CD4-positive, alpha-beta T cell treated with Interleukin-10 for 1 hour (primary cell): ENCODE measurements at places on chromosomes 1 and 21.

DNA sequence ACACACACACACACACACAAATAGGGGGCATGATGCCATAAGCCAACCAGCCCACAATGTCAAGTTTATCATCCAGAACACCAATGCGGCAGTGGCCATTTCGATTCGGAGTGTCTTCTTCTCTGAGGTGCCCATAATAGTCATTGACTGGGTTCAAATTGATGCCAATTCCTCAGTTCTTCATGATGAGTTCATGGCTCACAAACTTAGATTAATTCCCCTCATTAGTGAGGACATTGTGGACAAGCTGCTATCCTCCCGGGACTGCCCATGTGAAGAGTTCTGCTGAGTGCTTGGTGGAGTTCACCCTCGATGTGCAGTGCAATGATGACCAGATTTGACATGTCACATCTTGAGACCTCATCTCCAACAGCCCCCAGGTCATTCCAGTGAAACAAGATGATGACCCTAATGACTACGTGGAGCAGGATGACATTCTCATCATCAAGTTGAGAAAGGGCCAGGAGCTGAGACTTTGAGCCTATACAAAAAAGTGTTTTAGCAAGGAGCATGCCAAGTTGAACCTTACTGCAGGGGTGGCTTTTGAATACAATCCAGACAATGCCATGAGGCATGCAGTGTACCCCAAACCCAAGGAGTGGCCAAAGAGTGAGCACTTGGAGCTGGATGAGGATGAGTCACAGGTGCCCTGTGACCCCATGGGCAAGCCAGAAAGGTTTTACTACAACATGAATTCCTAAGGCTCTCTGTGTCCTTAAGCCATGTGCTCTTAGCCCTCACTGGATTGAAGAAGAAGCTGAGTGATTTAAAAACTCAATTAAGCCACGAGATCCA is 211.6 kb upstream of the SAMSN1 start:
- DNase-seq = no peak

- no peak for DNase-seq
Observed at GRCh38 chr1:205599669-205600042, 32.2 kb downstream of the ELK4 start.

DNA sequence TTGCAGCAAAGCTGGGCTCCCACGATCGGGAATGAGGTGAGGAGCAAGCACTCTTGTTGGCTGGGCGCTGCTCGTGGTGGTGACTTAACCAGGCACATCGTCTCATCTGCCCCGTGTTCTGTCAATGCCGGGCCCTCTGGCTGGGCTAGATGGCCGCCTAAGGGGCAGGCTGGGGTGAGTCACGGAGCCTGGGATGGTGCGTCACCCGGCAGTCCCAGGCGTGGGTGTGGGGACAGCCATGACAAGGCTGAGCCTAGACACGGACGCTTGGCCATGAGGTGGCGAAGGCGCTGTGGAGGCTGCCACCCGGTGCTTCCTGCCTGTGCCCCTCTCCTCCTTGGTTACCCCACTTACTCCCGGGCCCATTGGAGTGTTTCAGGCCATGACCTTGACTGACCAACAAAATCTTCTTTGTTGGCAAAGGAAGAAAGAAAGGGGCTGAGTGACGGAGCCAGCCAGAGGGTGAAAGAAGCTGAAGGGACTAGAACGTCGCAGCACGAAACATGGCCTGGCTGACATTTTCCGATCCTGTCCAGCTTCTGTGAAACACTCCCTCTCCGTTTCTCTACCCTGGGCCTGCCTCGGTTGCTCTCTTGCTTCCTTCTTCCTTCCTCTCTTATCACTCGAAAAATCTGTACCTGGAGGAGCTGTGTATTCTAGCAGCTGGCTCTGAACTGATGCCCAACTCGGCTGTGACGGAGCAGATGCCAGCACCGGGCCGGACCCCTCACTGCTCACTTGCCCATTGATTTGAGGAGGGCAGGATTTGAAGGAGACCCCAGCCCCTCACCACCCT is 596 bp downstream of the CD247 start:
- peak; percentile 83 for DNase-seq

- no peak for DNase-seq
Observed at GRCh38 chr1:246258250-246258649, 248.8 kb downstream of the SMYD3 start.

DNA sequence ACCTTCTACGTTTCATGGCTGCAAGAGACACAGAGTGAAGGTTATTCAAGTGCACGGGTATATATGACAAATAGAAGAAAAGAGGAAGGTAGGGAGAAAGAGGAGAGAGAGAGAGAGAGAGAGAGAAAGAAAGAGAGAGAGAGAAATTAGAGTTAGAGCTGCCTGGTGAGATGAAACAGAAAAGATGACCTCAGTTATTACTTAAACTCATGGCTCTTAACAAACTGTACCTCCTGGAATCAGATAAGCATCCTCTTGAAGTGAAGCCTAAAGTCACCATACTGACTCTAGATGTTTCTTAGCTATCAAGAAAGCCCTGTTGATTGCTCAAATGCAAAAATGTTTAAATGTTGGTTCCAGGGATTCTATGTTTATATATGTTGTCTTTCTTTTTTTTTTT is 597.7 kb upstream of the ZP4 start:
- no peak for DNase-seq

- no peak for DNase-seq
Observed at GRCh38 chr1:57361516-57361915, 62.3 kb downstream of the DAB1 start.

DNA sequence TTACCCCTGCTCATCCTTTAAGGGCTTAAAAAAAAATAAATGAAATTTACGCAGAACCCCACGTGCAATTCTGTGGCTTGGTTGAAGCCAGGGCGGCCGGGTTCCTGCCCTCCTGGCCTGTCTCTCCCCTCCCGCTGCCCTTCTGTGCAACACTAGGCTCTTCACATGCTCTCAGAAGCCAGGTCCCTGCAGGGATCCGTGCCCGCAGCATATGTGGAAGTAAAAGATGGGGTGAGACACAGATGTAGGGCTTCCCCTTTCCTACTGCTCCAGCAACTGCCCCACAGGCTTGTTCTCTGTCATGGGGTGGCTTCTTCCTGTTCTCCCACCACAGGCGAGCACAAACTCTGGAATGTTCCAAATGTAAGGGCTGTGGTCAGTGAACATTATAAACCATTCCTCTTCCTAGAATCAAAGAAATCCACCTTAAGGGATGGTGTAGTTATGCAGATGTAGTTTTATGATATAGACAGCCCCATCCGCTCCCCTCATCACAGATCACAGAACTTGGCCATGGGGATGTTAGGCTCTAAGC is 535.4 kb downstream of the KIF26B start:
- DNase-seq = no peak

GRCh38 chr1:91221017-91221416 is 183.6 kb downstream of the HFM1 start:
- DNase-seq = no peak

GRCh38 chr1:66940981-66941380 is 16.2 kb downstream of the MIER1 start:
- no peak for DNase-seq

- no peak for DNase-seq
Observed at GRCh38 chr1:180358649-180359048, 128.6 kb downstream of the LHX4 start.

DNA sequence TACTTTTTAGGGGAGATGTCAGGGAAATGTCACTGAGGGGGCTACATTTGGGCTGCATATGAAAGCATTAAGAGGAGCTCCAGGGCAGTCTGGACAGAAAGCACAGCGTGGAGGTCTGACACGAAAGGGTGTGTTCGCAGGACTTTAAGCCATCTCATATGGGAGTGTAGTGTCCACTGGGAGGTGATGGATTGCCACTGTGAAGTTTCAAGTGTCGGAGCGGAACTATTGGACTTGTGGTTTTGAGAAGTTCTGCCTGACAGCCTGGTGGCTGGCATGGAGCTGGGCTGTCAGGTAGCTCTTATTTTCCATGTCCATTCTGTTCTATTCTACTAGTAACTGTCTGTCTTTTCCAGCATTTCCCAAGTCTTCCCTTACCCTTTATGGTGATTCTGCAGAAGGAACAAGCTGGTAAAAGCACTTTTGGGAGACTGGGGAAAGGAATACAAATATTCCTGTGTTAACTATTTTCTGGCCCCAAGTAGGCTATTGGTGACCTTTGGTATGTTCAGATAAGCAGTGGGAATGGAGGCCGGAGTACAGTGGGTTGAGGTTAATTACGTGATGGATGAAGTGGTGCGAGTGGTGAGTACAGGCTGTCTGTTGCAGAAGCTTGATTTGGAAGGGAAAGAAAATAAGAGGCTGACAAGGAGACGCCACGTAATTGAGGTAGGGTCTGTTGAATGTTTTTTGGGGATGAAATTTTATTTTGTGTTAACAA is 19.3 kb downstream of the B3GALT5 start:
- no peak for DNase-seq

DNA sequence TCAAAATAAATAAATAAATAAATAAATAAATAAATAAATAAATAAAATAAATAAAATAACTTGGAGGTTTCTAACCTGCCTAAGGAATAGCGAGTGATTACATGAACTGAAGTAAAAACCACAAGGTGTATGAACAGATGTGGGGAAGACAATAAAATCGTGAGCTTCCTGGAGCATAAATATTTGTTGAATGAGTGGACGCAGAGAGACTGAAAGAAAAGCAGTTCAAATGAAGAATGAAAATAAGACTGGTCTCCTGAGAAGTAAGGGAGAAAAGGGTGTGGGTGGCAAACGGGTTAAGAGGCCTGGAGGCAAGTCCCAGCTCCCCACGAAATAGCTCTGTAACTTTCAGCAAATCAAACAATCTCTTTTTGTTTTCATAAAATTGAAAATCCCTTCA is 33.6 kb downstream of the CHML start:
- no peak for DNase-seq

DNA sequence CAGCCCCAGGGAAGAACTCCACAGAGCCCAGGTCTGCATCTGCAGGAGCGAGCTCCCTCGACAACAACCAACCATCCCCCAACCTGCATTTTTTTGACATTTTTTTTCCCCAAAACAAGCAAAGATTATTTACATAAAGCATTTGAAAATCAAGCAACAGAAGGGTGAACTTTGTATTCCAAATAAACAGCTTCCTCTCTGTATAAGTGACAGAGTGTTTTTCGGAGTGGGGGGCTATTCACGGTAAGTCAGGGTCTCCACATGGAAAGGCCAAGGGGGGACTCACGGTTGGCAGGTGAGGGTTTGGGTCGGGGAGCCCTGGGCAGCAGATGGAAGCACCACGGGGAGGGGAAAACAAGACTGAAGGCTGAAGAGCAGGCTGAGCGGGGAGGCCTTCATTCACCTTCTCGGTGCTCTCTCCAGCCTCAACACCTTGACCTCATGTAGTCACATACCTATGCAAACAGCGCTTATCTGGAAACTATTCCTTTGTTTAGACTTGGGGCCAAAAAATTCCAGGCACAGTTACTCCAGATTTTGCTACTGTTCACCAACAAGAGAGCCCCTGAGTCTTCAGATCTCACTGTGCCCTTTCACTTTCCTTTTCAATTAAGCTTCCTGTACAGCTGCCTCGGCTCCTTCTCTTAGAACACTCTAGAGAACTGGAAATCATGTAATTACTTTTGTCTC is 27.6 kb downstream of the C2CD2 start:
- DNase-seq = peak; percentile 67

GRCh38 chr21:10466200-10466599 is 55.2 kb upstream of the TPTE start:
- no peak for DNase-seq

DNA sequence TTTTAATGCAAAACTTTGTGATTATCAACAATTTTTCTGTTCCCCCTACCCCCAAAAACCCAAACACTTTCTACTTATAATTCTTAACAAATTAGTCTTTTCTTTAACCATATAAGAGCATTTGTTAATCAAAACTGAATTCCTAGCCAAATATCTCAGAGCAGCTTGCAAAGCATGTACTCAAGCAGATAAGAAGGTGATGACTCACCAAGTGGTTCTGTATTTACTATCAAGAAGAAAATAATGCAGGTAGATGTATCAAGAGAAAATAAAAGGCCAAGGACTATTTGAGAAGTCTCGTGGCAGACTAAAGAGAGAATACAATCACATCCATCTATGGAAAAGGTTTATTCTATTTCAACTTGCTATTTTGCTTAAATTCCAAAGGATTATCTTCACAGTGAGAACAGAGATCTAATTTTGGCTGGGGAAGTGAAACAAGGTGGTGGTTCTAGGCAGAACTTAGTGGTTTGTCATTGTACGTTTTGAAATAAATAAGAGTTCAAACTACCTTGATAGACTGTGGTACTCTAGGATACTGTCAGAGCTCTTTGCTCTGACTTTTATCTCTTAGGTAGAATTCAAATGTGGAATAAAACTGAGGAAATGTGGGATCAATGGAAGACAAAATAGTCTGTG is 94.7 kb upstream of the NRIP1 start:
- no peak for DNase-seq

DNA sequence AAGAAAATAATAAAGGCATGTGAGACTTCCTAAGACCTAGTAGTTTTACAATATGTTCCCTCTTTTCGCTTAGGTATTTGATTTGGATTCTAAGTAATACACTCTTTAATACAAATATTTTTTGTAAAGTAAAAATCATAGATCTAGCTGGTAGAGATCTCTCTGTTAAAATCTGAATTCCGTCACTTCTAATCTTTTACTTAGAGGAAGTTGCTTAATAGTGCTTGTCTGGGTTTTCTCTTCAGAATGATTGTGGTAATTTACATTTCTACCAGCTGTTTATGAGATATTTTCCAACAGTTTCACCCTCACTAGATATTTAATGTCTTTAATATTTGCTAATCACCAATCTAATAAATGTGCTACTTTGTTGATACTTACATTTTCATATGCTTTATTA is 23.3 kb downstream of the RBM11 start:
- no peak for DNase-seq

- no peak for DNase-seq
Observed at GRCh38 chr1:81113688-81114087, 687.0 kb upstream of the ADGRL2 start.

DNA sequence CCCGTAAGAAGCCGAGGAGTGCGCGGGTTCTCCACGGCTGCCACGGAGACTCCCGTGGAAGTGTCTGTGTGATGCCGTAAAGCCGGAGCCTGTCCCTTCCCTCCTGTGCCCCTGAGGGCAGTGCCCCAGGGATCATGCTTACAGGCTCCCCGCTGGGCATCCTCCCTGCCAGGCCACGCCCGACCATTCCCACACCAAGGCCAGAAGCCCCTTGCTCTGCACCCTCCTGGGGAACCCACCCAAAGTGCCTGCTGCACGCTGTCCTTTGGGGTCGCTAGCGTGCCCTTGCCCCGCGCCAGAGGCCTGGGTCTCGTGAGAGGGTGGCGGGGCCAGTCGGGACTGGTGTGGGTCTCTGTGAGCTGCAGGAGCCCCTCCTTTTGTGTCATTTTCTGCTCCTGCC is 228.5 kb upstream of the C1orf174 start:
- DNase-seq = no peak

GRCh38 chr21:19510057-19510456 is 1106.5 kb upstream of the TMPRSS15 start:
- DNase-seq = no peak

GRCh38 chr1:52554756-52555155 is 1.9 kb upstream of the TUT4 start:
- no peak for DNase-seq

- DNase-seq = no peak
Observed at GRCh38 chr1:95023399-95024043, 49.2 kb downstream of the ALG14 start.

DNA sequence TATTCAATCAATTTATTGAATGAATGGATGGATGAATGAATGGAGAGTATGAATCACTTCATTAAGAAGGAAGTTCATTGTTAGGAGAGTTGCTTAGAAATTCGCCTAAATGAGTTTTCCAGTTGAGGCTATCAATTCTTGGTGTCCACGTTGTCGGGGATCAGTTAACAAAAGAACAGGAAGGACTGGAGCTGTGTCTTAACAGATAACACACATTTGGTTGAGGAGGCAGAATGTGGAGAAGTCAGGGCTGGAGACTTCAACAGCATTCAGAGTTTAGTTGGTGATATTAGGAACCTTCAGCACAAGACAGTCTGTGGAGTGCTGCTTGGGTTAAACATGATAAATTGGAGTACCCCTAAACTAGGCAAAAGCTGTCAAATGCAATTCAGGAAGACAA is 33.7 kb downstream of the ZBTB18 start:
- no peak for DNase-seq
